Osteocyte (in vitro differentiated cells): ENCODE measurements at places on chromosomes 13 and 19. TPM values are rescaled to one million over a fixed set of nuclear protein-coding genes. Genes with fewer than 3 reads are reported as not detected.

- no peak for DNase-seq
These were observed 2.8 kb downstream of the GFY start for GRCh38 chr19:49427855-49428546.

- DNase-seq = no peak
These were observed 58.8 kb upstream of the ZNF681 start for GRCh38 chr19:23817519-23817918.

DNA sequence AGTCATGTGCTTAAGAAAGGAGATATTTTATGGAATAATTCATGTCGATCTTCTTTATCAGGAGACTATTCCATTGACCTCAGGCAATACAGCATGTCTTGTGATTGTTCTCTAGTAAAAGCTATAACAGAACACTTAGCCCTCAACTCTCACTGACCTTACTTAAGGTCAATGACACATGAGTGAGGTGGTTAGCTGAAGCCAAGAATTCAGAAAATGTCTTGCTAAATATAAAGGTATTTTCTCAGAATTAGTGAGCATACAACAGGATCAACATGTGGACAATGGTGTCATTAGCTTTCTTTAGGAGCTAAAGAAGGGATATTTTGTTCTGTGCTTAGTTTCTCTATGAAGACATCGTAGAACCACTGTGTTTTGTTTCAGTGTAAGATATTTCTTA is 1730.4 kb upstream of the SLC10A2 start:
- DNase-seq = no peak

GRCh38 chr13:112859817-112860190 is 109.2 kb upstream of the MCF2L start:
- DNase-seq = no peak

DNA sequence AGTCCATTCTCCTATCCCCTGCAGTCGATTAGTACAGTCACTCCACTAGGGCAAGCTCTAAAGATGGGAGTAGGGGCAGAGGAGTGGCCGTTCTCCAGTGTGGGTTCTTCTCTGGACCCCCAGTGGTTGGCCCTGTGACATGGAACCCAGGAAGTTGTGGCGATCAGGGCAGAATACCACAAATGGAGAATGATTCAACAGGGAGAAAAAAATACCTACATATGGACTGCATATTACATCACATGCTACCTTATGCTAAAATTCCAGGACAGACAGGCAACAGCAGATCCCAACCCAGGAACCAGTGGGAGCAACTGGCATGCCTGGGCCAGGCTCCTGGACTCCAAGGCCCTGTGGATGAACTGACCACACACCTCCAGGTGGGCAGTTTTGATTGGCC is 20.4 kb downstream of the POU2F2 start:
- DNase-seq = no peak

GRCh38 chr13:53020764-53021335 is 7.8 kb upstream of the OLFM4 start:
- no peak for DNase-seq

DNA sequence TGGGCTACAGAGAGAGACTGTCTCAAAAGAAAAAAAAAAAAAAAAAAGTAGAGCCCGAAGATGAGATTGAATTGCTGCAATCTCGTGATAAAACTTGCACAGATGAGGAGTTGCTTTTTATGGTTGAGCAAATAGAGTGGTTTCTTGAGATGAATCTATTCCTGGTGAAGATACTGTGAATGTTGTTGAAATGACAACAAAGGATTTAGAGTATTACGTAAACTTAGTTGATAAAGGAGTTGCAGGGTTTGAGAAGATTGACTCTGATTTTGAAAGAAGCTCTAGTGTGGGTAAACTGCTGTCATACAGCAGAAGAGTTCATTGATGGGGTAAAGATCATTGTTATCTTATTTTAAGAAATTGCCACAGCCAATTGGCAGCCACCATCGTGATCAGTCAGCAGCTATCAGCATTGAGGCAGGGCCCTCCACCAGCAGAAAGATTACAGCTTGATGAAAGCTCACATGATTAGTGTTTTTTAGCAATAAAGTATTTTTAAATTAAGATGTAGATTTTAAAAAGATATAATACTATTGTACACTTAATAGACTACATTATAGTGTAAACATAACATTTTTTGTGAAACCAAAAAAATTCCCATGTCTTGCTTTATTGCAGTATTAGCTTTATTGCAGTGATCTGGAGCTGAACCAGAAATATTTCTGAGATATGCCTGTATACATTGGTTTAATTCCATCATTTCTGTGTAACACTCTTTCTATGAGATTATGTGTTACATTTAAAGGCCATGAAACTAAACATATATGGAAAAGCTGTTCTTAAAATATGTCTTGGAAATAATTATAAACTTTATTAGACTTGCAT is 43.1 kb downstream of the ZMYM2 start:
- no peak for DNase-seq

DNA sequence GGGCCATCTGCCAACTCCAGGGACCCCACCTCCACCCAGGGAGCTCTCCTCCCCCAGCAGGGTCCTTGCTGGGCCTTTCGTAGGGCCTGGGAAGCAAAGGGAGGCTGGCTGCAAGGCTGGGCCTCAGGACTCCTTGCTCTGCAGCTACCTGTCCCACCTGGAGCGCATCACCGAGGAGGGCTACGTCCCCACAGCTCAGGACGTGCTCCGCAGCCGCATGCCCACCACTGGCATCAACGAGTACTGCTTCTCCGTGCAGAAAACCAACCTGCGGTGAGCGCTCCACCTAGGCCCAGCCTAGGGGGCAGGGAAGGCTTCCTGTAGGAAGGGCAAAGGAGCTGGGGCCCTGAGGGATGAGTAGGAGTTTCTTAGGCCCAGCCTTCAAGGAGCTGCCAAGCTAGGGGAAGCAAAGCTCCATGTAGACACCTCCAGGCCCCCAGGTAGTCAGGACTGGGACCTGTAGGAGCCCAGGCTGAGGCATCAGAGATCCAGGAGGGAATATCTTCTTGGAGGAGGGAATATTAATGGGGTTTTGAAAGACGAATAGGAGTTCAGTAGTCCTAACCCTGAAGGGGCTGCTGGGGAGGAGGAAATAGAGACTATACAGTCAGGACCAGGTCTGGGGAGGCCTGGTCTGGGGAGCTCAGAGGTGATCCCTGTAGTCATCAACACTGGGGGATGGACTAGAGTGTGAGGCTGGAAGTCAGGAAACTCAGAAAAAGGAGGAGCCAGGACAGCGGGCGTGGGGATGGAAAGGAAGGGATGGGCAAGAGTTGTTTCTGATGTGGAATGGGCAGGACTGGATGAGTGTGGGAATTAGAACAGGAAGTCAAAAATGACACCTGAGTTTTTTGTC is 16.0 kb downstream of the GNA15 start:
- no peak for DNase-seq

- no peak for DNase-seq
These were observed 24.4 kb upstream of the TNFSF11 start for GRCh38 chr13:42549552-42549936.

- DNase-seq = no peak
These were observed 1134.3 kb downstream of the SLITRK1 start for GRCh38 chr13:82747958-82748357.

DNA sequence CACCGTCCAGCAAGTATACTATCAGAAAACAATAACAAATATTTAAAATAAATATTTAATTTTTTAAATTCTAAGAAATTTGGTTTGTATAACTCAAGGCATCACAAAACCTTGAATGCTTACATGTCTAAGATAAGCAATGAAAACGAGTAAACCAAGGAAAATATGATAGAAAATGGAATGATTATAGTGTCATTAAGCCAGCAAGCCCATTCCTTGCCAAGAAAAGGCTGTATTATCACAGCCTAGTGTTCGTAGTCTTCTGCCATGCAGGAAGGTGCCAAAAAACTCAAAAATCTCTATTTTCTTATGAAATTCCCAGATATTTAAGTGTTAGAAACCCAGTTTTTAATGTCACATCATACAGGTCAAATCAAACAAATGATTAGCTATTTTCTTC is 136.4 kb downstream of the STOML3 start:
- DNase-seq = no peak

GRCh38 chr13:46173656-46174055 is 8.3 kb downstream of the LCP1 start:
- no peak for DNase-seq

DNA sequence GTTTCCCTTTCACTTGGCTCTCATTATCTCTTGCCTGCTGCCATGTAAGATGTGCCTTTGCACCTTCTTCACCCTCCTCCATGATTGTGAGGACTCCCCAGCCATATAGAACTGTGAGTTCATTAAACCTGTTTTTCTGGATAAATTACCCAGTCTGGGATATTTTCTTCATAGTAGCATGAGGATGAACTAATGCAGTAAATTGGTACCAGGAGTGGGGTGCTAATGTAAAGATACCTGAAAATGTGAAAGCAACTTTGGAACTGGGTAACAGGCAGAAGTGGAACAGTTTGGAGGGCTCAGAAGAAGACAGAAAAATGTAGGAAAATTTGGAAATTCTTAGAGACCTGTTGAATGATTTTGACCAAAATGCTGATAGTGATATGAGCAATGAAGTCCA is 487.4 kb downstream of the LMO7 start:
- DNase-seq = no peak

DNA sequence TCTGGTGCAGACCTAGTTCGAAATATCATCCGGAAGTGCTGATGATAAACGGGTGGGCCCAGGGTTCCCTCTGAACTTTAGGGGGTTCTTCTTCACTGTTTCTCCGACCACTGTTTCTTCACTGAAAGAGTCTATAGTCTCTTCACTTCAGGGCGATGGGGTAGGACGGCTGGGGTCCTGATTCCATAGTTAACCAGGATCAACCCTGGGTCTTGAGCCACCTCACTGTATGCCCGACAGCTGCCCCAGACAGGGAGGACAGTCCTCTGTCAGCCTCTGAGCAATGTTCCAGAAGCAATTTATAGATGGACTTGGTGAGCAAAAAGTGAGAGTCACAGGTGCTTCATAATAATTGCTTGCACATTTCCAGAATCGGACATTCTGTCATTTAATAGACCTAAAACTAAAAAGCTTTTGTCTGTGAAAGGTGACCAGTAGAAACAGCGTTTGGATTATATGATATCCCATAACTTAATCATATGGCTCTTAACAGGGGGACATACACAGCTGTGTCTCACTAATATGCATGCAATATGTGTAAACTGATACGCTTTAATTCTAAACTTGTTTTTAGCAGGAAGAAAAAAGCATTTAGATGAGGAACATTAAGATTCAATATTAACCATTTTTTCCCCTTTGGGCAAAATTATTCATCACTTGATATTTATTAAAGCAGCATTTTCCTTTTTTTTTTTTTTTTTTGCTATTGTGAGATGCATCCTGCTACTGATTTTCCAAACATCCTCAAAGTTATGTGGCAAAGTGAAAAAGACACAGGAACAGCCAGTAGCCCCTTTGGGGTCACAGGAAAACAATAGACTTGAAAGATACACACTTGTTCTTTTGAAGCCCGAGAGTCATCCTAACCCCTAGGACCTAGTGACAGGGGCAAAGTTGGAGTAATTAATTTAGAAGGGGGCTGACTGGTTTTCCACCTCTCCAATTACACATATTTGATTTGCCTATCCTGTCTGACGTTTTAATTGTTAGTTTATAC is 277.0 kb downstream of the ZNF536 start:
- DNase-seq = peak; percentile 40

GRCh38 chr19:51693260-51693659 is at the start of gene SPACA6:
SPACA6 (plus strand) TSS chr19:51693330; CDS start chr19:51693527, 197 bp downstream.
- DNase-seq = peak; percentile 78

GRCh38 chr13:23767838-23768237 is 121.4 kb downstream of the MIPEP start:
- DNase-seq = no peak

Gene C1QTNF9B
- not detected in 2 replicates for total RNA-seq

Gene FCAR
- total RNA-seq = not detected in 2 replicates

Gene RNASEH2B
- total RNA-seq = 20.0 and 22.0 TPM in 2 replicates

Gene PCP2
- not detected in 2 replicates for total RNA-seq

Gene C13orf42
- total RNA-seq = not detected in 2 replicates

Gene ZNF154
- total RNA-seq = 18.0 and 18.9 TPM in 2 replicates

Gene NDUFA3
- 114 and 132 TPM in 2 replicates for total RNA-seq

Gene LILRA2
- not detected in 2 replicates for total RNA-seq

Gene PSG11
- not detected in 2 replicates for total RNA-seq
